HT1080 (cell line): ENCODE measurements at places on chromosomes 1 and 21. TPM values are rescaled to one million over a fixed set of nuclear protein-coding genes. Genes with fewer than 3 reads are reported as not detected.

DNA sequence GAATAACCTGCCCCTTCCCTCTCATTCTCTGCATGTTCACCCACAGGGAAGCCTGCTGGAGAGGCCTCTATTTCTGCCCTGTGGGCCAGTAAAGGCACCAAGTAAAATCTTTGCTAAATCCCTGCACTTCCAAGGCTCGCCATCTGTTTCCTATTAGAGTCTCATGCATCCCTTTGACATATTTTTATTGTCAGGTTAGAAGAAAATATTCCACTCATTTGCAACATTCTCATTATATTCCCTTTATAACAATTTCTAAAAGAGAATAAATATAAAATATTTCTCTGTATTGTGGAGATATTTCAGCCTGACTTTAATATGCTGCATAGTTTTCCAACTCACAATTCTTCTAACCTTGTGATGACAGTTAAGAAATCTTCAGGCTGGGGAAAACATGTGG is 340.4 kb upstream of the VAMP3 start:
- DNase-seq, result no peak

GRCh38 chr1:92210701-92211100 is 7.0 kb upstream of the C1orf146 start:
- peak; percentile 91 for DNase-seq

- no peak for DNase-seq
These were observed 438.2 kb downstream of the SMYD3 start for GRCh38 chr1:246068619-246069509.

GRCh38 chr1:223774134-223774814 is 61.9 kb downstream of the CAPN2 start:
- no peak for DNase-seq

GRCh38 chr1:221437171-221437570 is 304.7 kb downstream of the DUSP10 start:
- DNase-seq, result no peak

GRCh38 chr1:155983191-155984024 is 5.1 kb upstream of the ARHGEF2 start:
- DNase-seq, result peak; percentile 100

DNA sequence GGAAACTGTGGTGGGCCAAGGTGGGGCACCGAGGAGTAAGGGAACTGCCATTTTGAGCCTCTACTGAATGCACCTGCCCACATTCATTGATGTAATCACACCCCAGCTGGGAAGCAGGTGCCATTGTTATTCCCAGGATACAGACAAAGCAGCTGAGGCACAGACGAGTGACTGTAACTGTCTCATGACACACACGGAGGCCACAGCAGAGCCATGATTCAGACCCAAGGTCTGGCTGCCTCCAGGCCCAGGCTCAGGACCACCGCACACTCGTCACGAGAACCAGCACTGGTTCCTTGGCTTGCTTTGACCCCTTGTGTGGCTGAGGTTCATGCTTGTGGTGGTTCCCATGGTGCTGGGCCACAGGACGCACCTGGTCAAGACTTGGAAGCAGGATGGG is 45.6 kb upstream of the CLIC4 start:
- peak; percentile 48 for DNase-seq

DNA sequence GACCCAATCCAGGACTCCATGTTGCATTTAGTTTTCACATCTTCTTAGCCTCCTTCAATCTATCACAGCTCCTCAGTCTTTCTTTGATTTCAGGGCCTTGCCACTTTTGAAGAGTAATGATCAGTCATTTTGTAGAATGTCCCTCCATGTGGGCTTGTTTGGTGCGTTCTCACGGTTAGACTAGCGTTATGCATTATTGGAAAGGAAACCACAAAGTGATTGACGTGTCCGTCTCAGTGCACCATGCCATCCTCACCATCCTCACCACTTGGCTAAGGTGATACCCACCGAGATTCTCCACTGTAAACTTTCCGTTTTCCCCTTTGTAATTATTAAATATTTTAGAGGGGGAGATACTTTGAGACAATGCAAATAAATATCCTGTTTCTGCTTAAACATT is 59.6 kb upstream of the OLIG2 start:
- DNase-seq, result no peak

GRCh38 chr1:235023711-235024439 is 104.8 kb downstream of the TOMM20 start:
- no peak for DNase-seq

GRCh38 chr1:100624886-100625610 is 87.1 kb downstream of the GPR88 start:
- DNase-seq, result no peak

- DNase-seq, result no peak
These were observed 54.7 kb downstream of the PTP4A2 start for GRCh38 chr1:31883357-31883942.

GRCh38 chr1:88936760-88937342 is 45.5 kb upstream of the GTF2B start:
- no peak for DNase-seq

GRCh38 chr1:21909286-21909759 is 27.8 kb downstream of the HSPG2 start:
- DNase-seq, result no peak

The PTCH2 gene
- not detected in 2 replicates for total RNA-seq

GRCh38 chr1:119827010-119827409 is 15.8 kb upstream of the REG4 start:
- no peak for DNase-seq

- DNase-seq, result no peak
These were observed 477.6 kb upstream of the LRRC7 start for GRCh38 chr1:69090170-69090569.

DNA sequence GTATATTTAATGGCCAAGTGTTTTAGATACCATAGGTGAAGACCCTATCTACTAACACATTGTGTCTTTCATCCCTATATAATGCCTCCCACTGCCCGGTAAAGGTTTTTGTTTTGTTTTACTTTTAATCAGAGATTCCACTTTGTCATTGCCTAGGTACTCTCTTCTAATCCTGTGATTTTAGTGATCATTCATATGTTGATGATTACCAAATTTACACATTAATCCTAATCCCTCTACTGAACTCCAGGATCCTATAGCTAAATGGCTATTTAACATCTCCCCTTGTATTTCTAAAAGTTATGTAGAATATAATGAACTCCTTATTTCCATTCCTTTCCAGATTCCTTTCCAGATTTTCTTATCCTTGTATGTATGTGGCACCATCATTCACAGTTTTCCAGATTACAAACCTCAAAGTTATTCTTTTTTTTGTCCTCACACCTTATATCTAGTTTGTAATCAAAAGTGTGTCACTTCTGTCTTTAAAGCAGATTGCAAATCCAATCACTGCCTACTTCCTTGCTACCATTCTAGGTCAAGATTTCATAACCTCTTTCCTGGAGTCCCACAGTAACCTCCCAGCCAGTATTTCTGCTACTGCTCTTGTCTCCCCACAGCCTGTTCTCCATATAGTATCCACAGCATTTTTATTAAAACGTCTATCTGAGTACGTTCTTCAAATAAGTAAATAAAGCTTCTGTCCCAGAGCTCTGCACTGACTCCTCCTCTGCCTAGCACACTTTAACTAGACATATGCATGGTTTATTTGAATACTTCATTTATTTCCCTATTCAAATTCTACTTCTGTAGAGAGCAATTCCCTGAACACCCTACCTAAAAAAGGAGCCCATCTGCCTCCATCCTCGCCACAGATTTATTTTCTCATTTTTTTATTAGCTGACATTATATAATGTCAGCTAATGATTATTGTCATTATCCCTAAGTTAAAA is 157.8 kb downstream of the KCNT2 start:
- DNase-seq, result no peak

The ANKRD65 gene
- not detected in 2 replicates for total RNA-seq

The MX2 gene
- total RNA-seq, result 0.08 and 0.17 TPM in 2 replicates

DNA sequence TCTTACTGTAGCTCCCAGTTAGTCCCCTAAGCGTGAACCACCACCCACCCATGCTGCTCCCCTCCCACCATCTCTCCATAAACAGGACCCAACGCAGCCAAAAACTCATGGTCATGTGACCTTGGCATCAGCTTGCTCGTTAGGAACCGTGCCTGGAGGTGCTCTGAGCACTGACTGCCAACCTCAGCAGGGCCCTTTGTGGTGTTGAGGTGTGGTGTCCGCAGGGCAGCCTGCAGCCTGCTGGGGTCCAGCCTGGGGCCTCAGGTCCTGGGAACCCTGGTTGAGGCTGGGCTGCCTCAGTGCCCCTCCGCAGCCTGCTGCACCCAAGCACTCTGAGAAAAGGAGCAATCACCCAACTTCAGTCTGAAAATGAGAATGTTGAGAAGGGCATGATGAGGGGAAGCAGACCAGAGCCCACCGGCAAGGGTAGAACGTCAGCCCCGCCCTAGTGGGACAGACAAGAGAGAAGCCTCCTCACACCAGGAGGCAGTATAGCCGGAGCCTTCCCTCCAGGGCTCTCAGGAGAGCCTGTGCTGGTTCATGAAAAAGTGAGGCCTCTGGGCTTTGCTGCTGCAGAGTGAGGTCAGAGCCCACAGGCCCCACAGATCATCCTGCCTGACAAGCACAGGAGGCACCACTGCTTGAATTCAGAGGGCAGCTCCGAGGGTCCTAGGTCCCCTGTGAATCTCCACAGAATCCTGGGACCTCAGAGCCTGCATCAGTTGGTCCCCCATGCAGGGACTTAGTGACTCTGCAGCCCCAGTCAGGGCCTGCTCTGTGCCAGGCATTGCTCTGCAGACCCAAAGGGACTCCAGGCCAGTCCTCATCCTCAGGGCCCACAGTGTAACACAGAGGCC is 4.9 kb upstream of the COL6A2 start:
- DNase-seq, result no peak

The FCMR gene
- total RNA-seq, result not detected in 2 replicates

The LCE1A gene
- total RNA-seq, result not detected in 2 replicates

DNA sequence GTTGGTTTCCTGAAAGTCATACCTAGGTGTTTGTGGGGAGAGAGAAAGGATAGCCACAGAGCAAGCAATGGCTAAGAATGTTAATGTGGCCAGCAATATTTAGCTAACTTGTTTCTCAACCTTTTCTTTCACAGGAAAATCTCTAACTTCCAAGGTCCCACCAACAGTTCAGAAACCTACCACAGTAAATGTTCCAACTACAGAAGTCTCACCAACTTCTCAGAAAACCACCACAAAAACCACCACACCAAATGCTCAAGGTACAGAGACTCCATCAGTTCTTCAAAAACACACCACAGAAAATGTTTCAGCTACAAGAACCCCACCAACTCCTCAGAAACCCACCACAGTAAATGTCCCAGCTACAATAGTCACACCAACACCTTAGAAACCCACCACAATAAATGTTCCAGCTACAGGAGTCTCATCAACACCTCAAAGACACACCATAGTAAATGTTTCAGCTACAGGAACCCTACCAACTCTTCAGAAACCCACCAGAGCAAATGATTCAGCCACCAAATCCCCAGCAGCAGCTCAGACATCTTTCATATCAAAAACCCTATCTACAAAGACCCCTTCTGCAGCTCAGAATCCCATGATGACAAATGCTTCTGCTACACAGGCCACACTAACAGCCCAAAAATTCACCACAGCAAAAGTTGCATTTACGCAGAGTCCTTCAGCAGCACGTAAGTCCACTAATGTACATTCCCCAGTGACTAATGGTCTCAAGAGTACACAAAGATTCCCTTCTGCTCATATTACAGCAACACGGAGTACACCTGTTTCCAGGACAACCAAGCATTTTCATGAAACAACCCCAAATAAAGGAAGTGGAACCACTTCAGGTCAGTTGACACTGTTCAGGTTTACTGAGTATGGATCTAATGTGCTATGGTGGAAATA is 15.3 kb downstream of the CD55 start:
- peak; percentile 58 for DNase-seq

DNA sequence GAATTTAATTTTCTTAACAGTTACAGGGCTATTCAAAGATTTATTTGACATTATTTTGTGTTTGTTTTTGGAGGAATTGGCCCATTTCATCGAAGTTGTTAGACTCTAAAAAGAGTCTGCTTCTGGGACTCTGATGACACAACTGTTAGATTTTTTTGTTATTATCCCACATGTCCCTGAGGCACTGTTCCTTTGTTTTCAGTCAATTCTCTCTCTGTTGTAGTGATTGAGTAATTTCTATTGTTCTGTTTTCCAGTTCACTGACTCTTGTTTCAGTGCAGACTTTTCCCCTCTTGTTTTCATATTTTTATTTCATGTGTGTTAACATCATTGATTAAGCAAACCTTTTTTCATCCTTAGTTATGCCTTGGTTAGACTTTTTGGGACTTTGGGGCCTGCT is 325.0 kb downstream of the ZNF326 start:
- DNase-seq, result no peak

DNA sequence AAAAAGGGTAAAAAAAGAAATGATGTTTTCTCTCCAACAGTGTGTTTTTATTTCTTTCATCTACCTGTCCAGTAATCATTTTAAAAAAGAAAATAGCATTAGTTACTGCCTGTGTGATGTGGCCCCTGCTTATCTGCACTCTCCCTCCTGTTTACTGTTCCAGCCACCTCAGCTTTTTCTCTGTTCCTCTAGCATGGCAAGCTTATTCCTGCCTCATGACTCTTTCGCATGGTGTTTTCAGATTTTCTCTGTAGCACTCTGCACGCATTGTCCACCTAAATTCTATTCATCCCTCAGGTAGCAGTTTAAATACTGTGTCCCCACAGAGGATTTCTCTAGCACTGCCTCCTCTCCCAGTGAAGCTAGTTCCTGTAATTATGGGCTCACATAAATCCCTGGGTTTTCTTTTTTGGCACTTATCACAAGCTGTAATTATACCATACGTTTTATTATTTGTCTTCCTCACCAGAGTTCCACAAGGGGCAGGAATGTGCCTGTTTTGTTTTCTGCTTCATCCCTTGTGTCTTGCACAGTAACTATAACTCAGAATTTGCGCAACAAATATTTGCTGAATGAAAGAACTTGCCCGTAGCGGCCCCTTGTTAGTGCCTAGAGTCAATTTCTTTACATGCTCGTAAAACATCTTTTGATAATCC is 51.4 kb upstream of the LRIG2 start:
- DNase-seq, result no peak

GRCh38 chr1:54253480-54253879 is 53.5 kb downstream of the MRPL37 start:
- DNase-seq, result peak; percentile 96

DNA sequence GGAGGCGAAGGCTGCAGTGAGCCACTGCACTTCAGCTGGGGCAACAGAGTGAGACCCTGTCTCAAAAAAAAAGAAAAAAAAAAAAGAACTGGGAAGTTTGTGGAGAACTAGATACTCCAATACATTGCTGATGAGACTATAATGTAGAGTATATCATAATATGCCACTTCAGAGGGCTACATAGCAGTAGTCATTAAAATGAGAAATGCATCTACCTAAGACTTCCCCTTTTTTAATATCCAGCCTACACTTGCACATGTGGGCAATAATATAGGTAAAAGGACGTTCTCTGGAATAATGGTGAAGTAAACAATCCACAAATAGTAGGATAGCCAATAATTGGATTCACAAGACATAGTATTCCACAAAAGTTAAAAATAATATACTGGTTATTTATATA is 311.0 kb downstream of the HLX start:
- DNase-seq, result no peak

DNA sequence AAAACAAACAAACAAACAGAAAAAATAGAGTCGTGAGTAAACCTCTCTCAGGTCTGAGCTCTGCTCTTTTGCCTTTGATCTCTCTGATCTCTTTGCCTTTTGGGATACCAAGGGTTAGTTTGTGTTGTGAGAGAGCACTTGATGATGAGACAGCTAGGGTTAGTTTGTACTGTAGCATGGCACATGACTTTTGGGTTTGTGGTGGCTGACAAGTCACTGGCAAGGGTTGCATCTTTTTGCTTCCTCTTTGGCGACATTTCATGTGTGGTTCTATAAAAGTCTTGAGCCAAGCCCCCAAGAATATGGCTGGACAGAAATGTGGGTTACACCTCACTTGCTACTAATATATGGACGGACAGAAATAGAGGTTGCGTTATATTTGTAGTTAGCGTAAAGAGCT is 60.5 kb downstream of the TESK2 start:
- DNase-seq, result no peak
